LHCN-M2 (cell line): ENCODE measurements at places on chromosomes 5 and 9. TPM values are rescaled to one million over a fixed set of nuclear protein-coding genes. Genes with fewer than 3 reads are reported as not detected.

GRCh38 chr5:106755066-106755465, 915.7 kb downstream of the EFNA5 start:
- no peak for DNase-seq

- no peak for DNase-seq
Measured at GRCh38 chr5:93076566-93076965, 504.5 kb downstream of the NR2F1-AS1 start.

PTPRD gene
- total RNA-seq = not detected in 2 replicates

SIT1 gene
- 0.26 and 0.63 TPM in 2 replicates for total RNA-seq

SPINK4 gene
- total RNA-seq = not detected in 2 replicates
